Myocyte (in vitro differentiated cells): ENCODE measurements at places on chromosomes 13 and 19. TPM values are rescaled to one million over a fixed set of nuclear protein-coding genes. Genes with fewer than 3 reads are reported as not detected.

- peak; percentile 48 for DNase-seq
Measured at GRCh38 chr19:2166741-2167738, 3.3 kb downstream of the DOT1L start.

- no peak for DNase-seq
Measured at GRCh38 chr13:100808330-100809128, 133.9 kb upstream of the TMTC4 start.

DNA sequence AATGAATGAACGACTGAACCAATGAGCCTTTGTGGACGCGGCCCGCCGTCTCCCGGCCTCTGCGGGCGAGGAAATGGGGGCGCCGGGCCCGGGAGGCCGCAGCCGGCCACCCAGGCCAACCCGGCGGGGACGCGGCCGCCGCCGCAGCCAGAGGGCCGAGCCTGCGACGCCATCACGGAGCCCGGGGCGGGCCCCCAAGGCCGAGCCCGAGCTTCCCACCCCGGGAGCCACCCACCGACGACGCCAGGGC lies 216 bp downstream of the SUGP2 start:
- no peak for DNase-seq

The TMEM38A gene
- total RNA-seq = 128 and 135 TPM in 2 replicates

The DLL3 gene
- 0.42 and 0.51 TPM in 2 replicates for total RNA-seq
